Esophagus muscularis mucosa (tissue), 4 donors: ENCODE measurements at places on chromosomes 3 and 15. TPM values are rescaled to one million over a fixed set of nuclear protein-coding genes. Genes with fewer than 3 reads are reported as not detected.

CMSS1 gene
- total RNA-seq = 13.8 TPM

CPNE4 gene
- total RNA-seq = not detected

CELF6 gene
- 4.6 TPM for total RNA-seq

APH1B gene
- 8.9 TPM for total RNA-seq

ARGFX gene
- not detected for total RNA-seq

C3orf38 gene
- total RNA-seq = 17.4 TPM

ADIPOQ gene
- 0.42 TPM for total RNA-seq

CD80 gene
- 1.3 TPM for total RNA-seq

XCR1 gene
- total RNA-seq = not detected

LNP1 gene
- total RNA-seq = 3.0 TPM

SLC28A1 gene
- 0.23 TPM for total RNA-seq

TMEM42 gene
- 15.2 TPM for total RNA-seq

GOLGA6A gene
- 1.2 TPM for total RNA-seq

C2CD4A gene
- 0.33 TPM for total RNA-seq

TF gene
- total RNA-seq = 0.32 TPM

SERPINI2 gene
- total RNA-seq = 0.32 TPM

CRABP1 gene
- not detected for total RNA-seq

PRTG gene
- total RNA-seq = 0.42 TPM

BLM gene
- 1.5 TPM for total RNA-seq

RASGRP1 gene
- 0.42 TPM for total RNA-seq

VPS18 gene
- 36.6 TPM for total RNA-seq

ANKRD34C gene
- not detected for total RNA-seq

ROBO2 gene
- total RNA-seq = 0.83 TPM

BCL2A1 gene
- not detected for total RNA-seq

PSMA4 gene
- total RNA-seq = 115 TPM

SKOR1 gene
- 1.2 TPM for total RNA-seq

C3orf85 gene
- total RNA-seq = not detected

PYGO1 gene
- 20.7 TPM for total RNA-seq

MOBP gene
- total RNA-seq = not detected

THRB gene
- total RNA-seq = 31.5 TPM

GOLGA6L10 gene
- total RNA-seq = 0.33 TPM

ABHD6 gene
- total RNA-seq = 20.3 TPM

CILP gene
- 119 TPM for total RNA-seq

NDN gene
- 82.0 TPM for total RNA-seq

STAC gene
- total RNA-seq = 8.6 TPM

NDUFB5 gene
- total RNA-seq = 112 TPM

HDDC3 gene
- total RNA-seq = 7.9 TPM

PRICKLE2 gene
- total RNA-seq = 79.7 TPM

CLEC3B gene
- 78.9 TPM for total RNA-seq

SATB1 gene
- 87.4 TPM for total RNA-seq

CTXN2 gene
- total RNA-seq = not detected

THPO gene
- total RNA-seq = 0.83 TPM
